HFF-Myc (cell line): ENCODE measurements at places on chromosomes 4 and X.

DNA sequence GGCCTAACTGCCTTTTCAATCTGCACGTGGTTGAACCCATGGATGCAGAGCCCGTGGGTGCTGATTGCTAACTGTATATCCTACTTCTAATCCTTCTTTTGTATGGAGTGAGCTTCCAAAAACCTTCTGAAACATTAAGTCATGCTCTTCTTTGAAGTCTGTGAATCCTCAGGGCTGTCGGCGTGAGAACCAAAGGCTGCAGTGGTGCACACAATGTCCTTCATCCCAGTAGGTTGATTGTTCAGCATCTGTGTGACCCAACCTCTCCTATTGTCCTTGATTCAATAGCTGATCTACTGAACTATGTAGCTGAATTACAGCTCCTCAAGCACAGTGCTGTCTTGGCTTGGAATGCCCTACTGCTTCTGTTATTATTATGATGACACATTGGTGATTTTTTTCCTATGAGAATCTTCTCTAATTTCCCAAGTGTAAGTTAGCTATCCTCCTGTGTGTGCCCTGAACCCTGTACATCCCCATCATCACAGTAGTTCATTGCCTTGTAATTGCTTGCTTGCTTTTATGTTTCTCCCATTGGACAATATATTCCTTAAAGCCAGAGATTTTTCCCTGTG, 294.6 kb downstream of the TRIML1 start:
- DNase-seq: no peak

DNA sequence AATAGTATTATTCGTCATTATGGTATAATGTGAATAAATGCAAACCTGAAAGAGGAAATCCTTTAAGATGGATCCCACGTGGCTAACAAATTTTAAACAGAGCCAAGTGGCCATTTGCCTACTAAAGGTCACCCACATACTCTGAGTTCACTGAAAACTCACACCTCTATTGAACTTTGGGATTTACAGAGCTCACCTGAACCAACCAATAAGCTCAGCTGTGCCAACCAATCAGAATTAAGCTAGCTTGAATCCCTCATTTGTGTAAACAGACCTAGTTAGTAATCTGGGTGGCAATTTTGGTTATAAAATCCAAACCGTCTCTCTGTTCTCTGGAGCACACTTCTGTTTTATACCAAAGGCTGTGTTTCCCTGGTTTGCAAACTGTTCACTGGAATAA, 5.4 kb upstream of the NUDT9 start:
- no peak for DNase-seq

DNA sequence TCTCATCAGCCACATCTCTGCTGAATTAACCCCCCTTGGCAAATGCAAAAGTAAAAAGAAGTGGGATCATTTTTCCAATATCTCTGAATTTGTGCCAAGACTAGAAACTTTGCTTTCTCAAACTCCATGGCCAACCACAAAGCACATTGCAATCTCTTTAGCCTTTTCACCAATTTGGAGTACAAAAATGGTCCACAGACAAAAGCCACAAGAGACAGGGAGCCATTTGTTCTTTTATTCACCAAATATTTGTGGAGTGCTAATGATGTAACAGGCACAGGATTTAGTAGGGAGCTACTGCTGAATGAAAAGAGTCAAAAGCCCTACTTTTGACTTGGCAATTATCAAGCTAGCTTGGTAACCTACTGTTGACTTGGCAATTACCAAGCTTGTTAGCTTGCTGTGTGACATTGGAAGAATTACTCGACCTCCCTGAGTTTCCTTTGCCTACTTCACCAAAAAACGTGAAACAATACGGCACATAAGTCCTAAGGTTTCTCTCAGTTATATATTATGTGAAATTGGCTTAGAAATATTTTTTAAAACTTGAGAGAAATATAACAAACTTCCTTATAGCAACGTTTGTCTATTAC, 97.1 kb upstream of the KLF3 start:
- no peak for DNase-seq

DNA sequence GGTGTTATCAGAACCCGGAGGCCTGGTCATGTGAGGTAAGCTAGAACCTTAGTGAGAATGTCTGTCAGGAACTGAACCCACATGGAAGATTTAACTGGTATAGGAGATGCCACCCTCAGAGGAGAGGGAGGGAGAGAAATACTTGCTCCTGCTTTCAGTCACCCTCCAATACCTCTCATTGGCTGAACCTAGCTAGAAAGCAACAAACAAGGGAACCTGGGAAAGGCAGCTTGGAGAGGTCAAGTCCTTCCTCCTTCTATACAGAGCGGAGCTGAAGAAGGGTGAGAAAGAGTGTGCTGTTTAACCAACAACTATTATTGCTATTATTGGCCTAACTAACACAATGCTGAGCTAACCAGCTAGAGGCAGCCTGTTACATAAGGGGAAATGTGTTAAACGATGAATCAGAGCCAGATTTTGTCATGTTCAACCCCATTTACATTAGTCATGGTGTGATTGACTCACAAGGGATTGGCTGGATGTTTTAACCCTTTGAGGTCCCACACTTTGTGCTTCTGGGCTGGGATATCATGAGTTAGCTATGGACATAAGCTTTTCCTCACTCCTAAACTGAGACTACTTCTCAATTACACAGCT, 96.5 kb upstream of the ESX1 start:
- DNase-seq: peak; percentile 71

GRCh38 chr4:161949946-161950725, 213.7 kb downstream of the FSTL5 start:
- no peak for DNase-seq

- no peak for DNase-seq
Observed at GRCh38 chrX:133005616-133006015, 47.2 kb upstream of the HS6ST2 start.

DNA sequence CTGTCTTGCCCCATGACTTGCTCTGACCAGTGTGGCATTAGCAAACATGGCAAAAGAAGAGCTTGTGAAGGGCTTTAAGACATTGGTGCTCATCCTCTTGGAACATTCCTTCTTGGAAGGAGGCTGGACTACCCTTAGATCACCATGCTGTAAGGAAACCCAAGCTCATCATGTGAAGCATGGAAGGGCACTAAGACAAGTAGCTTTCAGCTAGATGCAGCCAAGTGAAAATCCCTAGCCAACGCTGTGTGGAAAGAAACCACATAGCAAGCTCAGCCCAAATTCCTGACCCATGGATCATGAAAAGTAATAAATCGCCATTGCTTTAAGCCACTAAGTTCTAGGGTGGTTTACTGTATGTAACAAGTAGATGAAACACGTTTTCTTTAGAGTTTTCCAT, 12.4 kb upstream of the PACRGL start:
- peak; percentile 22 for DNase-seq
